ENCODE measurements at places on chromosomes 4 and X. TPM values are rescaled to one million over a fixed set of nuclear protein-coding genes. Genes with fewer than 3 reads are reported as not detected.

DNA sequence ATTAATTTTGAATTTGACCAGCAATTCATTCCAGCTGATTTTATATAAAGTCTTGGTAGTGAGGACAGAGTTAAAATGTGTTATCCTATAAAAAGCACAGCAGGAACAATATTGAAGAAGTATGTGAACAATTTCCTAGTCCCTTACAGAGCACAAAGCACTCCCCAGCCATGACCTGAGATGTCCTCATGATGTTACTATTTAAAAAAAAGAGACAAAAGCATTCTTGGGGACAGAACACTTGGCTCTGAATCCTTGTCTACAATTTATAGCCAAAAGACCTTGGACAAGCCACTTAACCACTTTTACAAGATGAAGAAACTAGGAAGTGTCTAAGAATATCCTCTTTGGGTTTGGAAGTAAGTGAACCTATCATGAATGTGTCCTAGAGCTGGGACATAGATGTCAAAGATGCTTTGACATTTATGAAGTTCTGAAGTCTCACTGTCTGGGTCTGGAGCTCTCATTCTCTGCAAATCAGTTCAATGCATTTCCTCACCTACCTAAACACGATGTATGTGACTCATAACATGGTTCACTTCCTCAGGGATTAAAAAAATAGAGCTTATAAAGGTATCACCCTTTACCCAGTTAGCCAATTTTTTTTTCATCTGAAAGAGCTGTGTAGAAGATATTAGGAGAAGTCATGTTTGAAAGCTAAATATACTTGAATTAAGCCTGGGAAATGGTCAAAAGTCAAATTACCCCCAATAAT is 61.4 kb downstream of the IGFBP7 start:
- no peak for DNase-seq
- no peak overlapping the region for H3K27ac ChIP-seq
- H3K4me1 ChIP-seq = no peaks in the 10 kb centered on the region
- no peaks in the 10 kb centered on the region for H3K27me3 ChIP-seq
- H3K36me3 ChIP-seq = no peaks in the 10 kb centered on the region

DNA sequence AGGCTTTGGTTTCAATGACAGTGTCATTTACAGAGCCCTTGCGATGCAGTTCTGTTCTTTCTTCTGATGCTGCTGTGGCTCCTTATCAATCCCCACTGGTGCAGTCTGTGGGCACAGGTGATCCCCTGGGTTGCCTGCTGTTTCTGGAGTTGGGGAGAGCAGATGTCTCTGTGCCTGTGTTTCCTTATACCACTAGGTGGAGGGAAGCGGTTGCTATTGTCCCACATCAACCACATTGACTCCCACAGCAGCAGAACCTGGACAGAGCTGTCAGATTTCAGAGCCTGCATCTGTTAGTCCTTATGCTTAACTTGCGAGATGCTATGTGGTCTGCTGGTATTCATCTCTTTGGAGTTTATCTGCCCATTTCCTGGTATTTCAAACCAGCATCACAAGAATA is 57.7 kb downstream of the NEIL3 start:
- H3K4me3 ChIP-seq = no peak overlapping the region
- H3K36me3 ChIP-seq = no peaks in the 10 kb centered on the region

The CLDN34 gene
- 0.98 TPM for total RNA-seq

DNA sequence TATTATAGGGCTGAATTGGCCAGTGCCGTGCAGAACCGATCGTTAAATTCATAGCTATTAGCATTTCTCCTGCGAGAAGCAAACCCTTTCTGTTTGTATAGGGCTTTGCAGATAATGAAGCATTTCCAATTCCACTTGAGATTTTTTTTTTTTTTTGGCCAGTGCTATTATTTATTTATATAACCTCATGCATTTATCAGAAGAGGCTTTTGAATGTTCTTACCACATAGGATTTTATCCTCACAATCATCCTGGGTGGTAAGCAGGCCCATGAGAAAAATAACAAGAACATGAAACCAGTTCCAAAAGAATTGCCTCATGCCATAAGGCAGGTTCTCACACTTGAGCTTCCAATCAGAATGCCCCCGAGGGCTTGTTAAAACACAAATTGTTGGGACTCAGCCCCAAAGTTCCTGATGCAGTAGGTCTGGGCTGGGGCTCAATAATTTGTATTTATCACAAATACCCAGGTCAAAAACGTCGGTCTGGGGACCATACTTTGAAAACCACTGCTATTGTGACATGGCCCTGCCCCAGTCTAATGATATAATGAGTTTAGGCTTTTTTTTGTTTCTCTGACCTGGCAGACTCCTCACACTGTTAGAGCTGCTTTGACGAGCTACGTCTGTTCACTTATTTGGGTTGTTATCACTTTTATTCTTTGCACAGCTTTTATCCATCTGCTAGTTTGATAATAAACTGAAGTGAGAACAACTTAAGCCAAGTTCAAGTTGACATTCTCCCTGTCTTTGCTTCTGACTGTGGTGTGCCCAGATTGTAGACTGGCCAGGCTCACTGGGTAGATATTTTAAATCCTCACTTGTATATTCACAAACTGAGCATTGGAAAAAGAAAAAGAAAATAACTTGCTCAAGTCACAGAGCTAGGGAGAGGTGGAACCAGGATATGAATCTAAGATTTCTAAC is 20.1 kb downstream of the SUPT20HL1 start:
- no peaks in the 10 kb centered on the region for H3K36me3 ChIP-seq
- H3K27me3 ChIP-seq = no peaks in the 10 kb centered on the region
- H3K4me3 ChIP-seq = no peak overlapping the region
- DNase-seq = no peak
- H3K27ac ChIP-seq = no peak overlapping the region

- no peaks in the 10 kb centered on the region for H3K36me3 ChIP-seq
- no peak overlapping the region for H3K4me3 ChIP-seq
- no peaks in the 10 kb centered on the region for H3K27me3 ChIP-seq
- H3K4me1 ChIP-seq = no peaks in the 10 kb centered on the region
- no peak for DNase-seq
- H3K27ac ChIP-seq = no peak overlapping the region
These were observed 232.3 kb upstream of the TENM3 start for GRCh38 chr4:182010876-182011275.

DNA sequence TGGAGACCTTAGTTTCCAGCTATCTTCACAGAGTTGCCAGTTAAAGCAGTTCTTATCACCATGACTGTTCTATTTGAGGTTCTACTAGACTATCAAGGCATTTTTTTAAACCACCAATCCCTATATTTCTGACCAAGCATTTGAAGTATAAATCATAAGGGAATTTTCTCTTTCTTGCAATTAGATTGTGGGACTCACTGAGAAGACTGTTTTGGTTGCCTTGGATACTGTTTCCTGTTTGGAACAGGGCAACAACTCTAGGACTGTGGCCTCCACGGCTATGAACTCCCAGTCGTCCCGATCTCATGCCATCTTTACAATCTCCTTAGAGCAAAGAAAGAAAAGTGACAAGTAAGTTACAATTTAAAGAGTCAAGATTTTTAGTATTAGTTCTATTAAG is 11.8 kb downstream of the KIF4A start:
- H3K36me3 ChIP-seq = no peaks in the 10 kb centered on the region
- no peaks in the 10 kb centered on the region for H3K4me1 ChIP-seq
- DNase-seq = no peak
- H3K27ac ChIP-seq = no peak overlapping the region
- H3K27me3 ChIP-seq = peaks cover 35% of the 10 kb centered on the region
- no peak overlapping the region for H3K4me3 ChIP-seq

The FREM3 gene
- total RNA-seq = not detected

- DNase-seq = no peak
- H3K27ac ChIP-seq = no peak overlapping the region
These were observed 63.3 kb downstream of the PTPN13 start for GRCh38 chr4:86657382-86657781.

The P2RY10 gene
- total RNA-seq = 2.2 TPM

DNA sequence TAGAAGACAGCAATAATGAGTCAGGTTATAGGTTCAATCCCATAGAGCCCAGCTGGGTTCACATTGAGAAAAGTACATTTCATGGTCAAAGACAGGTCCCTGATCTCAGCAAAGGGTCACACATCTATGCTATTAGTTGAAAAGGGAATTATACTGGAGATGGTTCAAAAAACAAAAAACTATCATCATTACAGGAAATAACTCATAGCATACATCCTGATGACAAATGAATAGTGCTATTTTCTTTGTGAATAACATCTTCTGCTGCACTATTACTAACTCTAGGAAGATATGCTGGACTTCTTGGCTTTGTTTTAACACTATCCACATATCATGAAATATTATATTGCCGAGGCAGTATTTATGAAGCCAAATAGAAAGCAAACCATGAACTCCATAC is 202.5 kb upstream of the MAB21L2 start:
- no peaks in the 10 kb centered on the region for H3K4me1 ChIP-seq
- no peaks in the 10 kb centered on the region for H3K27me3 ChIP-seq
- no peak overlapping the region for H3K27ac ChIP-seq
- H3K36me3 ChIP-seq = no peaks in the 10 kb centered on the region

GRCh38 chrX:45719751-45720501 is 519.2 kb upstream of the DIPK2B start:
- H3K4me1 ChIP-seq = no peaks in the 10 kb centered on the region
- H3K27me3 ChIP-seq = no peaks in the 10 kb centered on the region
- H3K27ac ChIP-seq = no peak overlapping the region
- DNase-seq = no peak
- H3K4me3 ChIP-seq = no peak overlapping the region

The CXorf65 gene
- not detected for total RNA-seq

GRCh38 chrX:1835056-1835455 is 220.2 kb downstream of the ASMT start:
- no peaks in the 10 kb centered on the region for H3K27me3 ChIP-seq
- H3K27ac ChIP-seq = no peak overlapping the region
- no peaks in the 10 kb centered on the region for H3K36me3 ChIP-seq
- H3K4me1 ChIP-seq = no peaks in the 10 kb centered on the region
- no peak overlapping the region for H3K4me3 ChIP-seq
- DNase-seq = no peak

The TCP11X2 gene
- not detected for total RNA-seq

- H3K4me3 ChIP-seq = no peak overlapping the region
- peaks cover 9% of the 10 kb centered on the region for H3K27me3 ChIP-seq
- no peak for DNase-seq
- H3K4me1 ChIP-seq = no peaks in the 10 kb centered on the region
These were observed 2.0 kb upstream of the ARX start for GRCh38 chrX:25017667-25018247.

- H3K27ac ChIP-seq = no peak overlapping the region
- H3K4me1 ChIP-seq = peaks cover 12% of the 10 kb centered on the region
- H3K4me3 ChIP-seq = peak overlapping the region; percentile 72
- no peak for DNase-seq
- H3K36me3 ChIP-seq = no peaks in the 10 kb centered on the region
These were observed 17.6 kb upstream of the NAT8L start for GRCh38 chr4:2041239-2042130.

DNA sequence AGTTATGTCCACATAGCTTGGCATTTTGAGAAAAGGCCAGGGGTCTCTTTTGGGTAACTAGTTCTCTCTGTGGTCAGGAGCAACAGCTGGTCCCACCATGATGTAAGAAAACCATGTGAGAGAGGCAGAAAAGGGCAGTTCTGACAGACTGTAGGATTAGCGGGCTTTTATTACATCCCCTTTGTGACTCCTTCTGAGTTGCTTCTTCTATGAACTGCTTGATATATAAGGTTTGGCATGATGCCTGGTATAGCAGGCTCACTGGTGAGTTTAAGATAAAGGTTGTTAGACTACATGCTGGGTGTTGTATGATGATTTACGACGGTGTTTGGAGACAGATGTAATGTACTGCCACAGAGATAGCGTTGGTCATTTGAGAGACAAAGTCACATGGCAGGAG is 2308.1 kb upstream of the AGA start:
- no peak for DNase-seq
- H3K4me3 ChIP-seq = no peak overlapping the region
- H3K27ac ChIP-seq = no peak overlapping the region
- no peaks in the 10 kb centered on the region for H3K4me1 ChIP-seq
- H3K27me3 ChIP-seq = no peaks in the 10 kb centered on the region

- no peaks in the 10 kb centered on the region for H3K4me1 ChIP-seq
- no peak for DNase-seq
- no peaks in the 10 kb centered on the region for H3K27me3 ChIP-seq
- no peak overlapping the region for H3K27ac ChIP-seq
These were observed 601.8 kb upstream of the ZFP42 start for GRCh38 chr4:187393531-187394344.

The ARAP2 gene
- total RNA-seq = 23.2 TPM

GRCh38 chr4:150681063-150681462 is 99.1 kb downstream of the MAB21L2 start:
- no peak overlapping the region for H3K27ac ChIP-seq
- peaks cover 5% of the 10 kb centered on the region for H3K36me3 ChIP-seq
- DNase-seq = no peak
- H3K27me3 ChIP-seq = no peaks in the 10 kb centered on the region

The CASP3 gene
- total RNA-seq = 16.6 TPM

The ARMCX4 gene
- total RNA-seq = 20.3 TPM

The PF4V1 gene
- not detected for total RNA-seq

GRCh38 chr4:59608466-59608865 is 1591.7 kb upstream of the ADGRL3 start:
- no peak overlapping the region for H3K4me3 ChIP-seq
- H3K36me3 ChIP-seq = no peaks in the 10 kb centered on the region
- no peaks in the 10 kb centered on the region for H3K4me1 ChIP-seq
- no peak for DNase-seq
- H3K27me3 ChIP-seq = no peaks in the 10 kb centered on the region

- H3K36me3 ChIP-seq = no peaks in the 10 kb centered on the region
- H3K27me3 ChIP-seq = peaks cover 78% of the 10 kb centered on the region
- no peaks in the 10 kb centered on the region for H3K4me1 ChIP-seq
- no peak for DNase-seq
- no peak overlapping the region for H3K4me3 ChIP-seq
- no peak overlapping the region for H3K27ac ChIP-seq
These were observed 88.1 kb upstream of the ZNF81 start for GRCh38 chrX:47748576-47748975.

DNA sequence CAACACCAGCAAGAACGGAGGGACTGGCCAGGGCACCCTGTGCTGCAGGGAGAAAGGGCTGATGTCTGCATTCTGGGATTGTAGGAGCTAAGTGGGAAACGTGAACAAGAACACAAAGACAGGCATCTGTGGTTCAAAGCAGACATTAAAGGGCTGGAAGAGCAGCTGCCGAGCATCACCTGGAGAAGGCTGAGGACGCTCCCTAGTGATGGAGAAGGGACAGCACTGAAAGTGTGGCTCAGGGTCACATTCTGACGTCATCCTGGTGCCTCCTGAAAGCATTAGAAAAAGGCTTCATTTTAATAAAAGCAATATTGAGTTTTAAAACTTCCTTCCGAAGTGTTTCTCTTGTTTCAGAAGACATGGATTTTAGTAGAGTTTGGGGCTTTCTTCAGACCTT is 62.3 kb downstream of the CLDN22 start:
- no peaks in the 10 kb centered on the region for H3K4me1 ChIP-seq
- no peak overlapping the region for H3K27ac ChIP-seq
- DNase-seq = no peak

The SPATA4 gene
- total RNA-seq = not detected

GRCh38 chr4:155787113-155787710 is 28.4 kb downstream of the GUCY1B1 start:
- H3K4me3 ChIP-seq = no peak overlapping the region
- H3K4me1 ChIP-seq = no peaks in the 10 kb centered on the region
- no peak overlapping the region for H3K27ac ChIP-seq
- H3K36me3 ChIP-seq = no peaks in the 10 kb centered on the region
- no peaks in the 10 kb centered on the region for H3K27me3 ChIP-seq

The UGT2B17 gene
- total RNA-seq = not detected

The NEUROG2 gene
- total RNA-seq = not detected

Data from breast epithelium (tissue), 4 donors.